ENCODE measurements at places on chromosomes 1 and 21.
A peak's percentile ranks its signal among the peaks of the same experiment; 100 is the strongest.

- DNase-seq = no peak
Observed at GRCh38 chr21:32306021-32306780, 7.5 kb downstream of the MRAP start.

GRCh38 chr1:90434460-90434859 is 282.6 kb downstream of the BARHL2 start:
- no peak for DNase-seq

- no peak for DNase-seq
Observed at GRCh38 chr21:30984889-30985288, 53.4 kb downstream of the KRTAP19-8 start.

DNA sequence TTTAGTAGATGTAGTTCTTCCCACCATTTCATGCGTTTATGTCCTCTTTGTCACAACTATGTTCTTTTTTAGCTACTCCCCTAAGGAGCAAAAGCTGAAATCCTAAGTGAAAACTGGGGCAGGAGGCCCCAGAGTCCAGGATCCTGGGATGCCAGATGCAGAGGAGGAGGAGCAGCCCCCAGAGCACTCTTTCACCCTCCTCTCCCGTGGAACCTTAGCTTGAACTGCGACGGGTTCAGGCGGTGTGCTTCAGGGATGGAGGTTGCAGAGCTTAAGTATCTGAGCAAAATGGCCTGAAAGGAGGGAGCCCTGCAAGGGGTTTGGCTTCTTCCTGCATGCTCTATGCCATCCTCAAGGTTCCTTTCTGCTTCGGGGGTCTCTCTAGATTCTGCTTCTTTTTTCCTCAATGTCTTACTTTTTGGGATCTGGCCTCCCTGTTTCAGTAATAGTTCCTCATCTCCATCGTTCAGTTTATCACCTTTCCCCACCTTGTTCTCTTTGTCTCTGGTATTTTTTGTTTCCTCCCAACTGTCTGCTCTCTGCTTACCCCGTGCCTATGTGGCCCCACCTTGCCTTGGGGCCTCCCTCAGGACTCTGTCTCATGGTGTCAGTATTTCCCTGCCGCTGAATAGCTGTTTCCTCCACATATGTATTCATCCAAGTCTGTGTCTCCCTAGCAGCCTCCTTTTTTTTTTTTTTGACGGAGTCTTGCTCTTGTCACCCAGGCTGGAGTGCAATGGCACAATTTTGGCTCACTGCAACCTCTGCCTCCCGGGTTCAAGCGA is 2.7 kb upstream of the NHLH1 start:
- no peak for DNase-seq

DNA sequence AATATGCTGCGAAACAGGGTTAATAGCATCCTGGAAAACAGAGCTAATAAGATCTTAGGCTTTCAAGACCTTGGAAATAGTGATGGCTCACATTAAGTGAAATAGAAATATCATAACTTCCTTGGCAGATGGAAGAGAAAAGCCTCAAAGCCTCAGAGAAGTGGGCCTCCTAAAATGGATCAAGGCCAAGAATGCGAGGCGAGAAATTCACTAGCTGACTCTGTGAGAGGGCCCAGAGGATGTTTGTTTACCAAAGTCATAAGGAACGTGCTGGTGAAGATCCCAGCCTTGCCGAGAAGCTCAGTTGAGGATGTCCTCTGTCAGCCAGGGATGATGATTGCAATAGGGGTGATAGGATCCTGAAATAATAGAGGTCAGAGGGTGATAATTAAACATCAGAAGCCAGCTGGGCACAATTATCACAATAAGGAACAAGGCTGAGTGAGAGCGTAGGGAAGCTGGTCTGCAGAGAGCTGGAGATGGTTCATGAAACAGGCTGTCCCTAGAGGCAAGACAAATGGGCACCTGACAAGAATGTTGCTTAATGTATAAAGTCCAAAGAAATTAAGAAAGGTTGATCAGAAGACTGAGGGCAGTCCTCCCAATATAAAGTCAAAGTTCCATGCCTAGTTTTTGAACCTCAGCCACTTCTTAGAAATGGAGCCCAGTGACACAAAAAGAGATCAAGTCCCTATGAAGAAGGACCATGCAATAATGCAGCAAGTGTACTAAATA is 101.7 kb upstream of the COG2 start:
- no peak for DNase-seq

- no peak for DNase-seq
Observed at GRCh38 chr1:187685333-187685732, 856.6 kb downstream of the PLA2G4A start.

GRCh38 chr1:7234471-7234755 is 449.2 kb downstream of the CAMTA1 start:
- no peak for DNase-seq

- DNase-seq = no peak
Observed at GRCh38 chr1:200653022-200653462, 16.7 kb downstream of the DDX59 start.

- DNase-seq = no peak
Observed at GRCh38 chr21:29423099-29423870, 124.6 kb downstream of the BACH1 start.

GRCh38 chr1:223460566-223461189 is 67.5 kb downstream of the CCDC185 start:
- DNase-seq = no peak

GRCh38 chr1:172277275-172277674 is 143.2 kb upstream of the C1orf105 start:
- DNase-seq = no peak

GRCh38 chr1:204323887-204324286 is 35.8 kb downstream of the PLEKHA6 start:
- DNase-seq = no peak

DNA sequence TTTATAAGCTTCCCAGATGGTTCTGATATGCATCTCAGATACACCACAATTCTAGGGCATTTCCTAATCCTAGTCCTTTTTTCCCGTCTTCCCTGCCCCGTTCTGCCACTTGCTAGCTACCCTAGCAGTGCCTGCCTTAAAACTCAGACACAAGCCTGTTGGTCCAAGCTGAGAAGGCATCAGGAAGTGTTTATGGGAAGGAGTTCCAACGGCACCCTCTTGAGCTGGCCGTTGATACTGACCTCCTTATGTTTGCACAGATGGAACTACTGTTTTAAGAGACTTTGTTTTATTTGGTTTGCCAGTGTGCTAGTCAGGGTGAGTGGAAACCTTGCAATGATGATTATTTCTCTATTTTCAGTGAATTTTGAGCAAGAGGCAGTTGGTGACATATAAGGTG is 67.2 kb downstream of the UCK2 start:
- DNase-seq = no peak

DNA sequence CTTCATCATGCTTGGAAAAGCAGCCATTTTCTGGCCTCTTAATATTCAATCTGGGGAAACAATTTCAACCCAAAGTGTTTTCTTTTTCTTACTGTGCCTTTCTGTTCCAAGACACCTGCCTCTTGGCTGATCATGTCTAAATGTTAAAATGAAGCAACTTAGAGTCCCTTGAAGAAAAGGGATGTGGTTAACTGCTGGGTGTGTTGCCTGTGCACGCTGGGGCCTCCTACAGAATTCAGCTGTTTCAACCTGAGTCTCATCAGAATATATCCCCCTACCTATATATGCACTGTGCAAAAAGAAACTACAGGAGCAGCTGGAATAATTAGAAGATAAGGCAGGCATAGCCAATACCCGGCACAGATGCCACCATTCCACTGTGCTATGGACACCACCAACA is 222.0 kb downstream of the OMA1 start:
- DNase-seq = no peak

GRCh38 chr1:13570924-13571323 is 12.7 kb upstream of the PDPN start:
- no peak for DNase-seq

GRCh38 chr21:46366561-46366960 is 42.6 kb downstream of the PCNT start:
- no peak for DNase-seq

DNA sequence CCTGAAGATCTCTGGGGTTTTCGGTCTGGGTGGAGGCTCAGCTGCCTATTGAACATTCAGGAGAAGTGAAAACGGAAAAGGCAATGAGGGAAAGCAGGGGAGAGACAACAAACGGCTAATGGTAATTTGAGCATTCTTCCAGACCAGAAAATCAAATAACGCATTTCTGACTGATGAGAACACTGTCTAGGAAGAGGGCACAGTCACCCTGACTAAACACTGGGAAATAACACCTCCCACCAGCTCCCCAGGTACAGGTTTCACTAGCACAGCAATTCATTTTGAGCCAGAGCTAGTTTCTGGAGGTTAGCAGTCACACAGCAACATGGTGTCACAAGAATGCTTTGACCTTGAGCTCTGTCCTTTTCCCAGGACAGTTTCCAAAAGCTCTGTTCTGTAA is 21.1 kb downstream of the NCF2 start:
- DNase-seq = no peak

- DNase-seq = peak; percentile 36
Observed at GRCh38 chr1:54671985-54672608, 30.5 kb downstream of the MROH7 start.

DNA sequence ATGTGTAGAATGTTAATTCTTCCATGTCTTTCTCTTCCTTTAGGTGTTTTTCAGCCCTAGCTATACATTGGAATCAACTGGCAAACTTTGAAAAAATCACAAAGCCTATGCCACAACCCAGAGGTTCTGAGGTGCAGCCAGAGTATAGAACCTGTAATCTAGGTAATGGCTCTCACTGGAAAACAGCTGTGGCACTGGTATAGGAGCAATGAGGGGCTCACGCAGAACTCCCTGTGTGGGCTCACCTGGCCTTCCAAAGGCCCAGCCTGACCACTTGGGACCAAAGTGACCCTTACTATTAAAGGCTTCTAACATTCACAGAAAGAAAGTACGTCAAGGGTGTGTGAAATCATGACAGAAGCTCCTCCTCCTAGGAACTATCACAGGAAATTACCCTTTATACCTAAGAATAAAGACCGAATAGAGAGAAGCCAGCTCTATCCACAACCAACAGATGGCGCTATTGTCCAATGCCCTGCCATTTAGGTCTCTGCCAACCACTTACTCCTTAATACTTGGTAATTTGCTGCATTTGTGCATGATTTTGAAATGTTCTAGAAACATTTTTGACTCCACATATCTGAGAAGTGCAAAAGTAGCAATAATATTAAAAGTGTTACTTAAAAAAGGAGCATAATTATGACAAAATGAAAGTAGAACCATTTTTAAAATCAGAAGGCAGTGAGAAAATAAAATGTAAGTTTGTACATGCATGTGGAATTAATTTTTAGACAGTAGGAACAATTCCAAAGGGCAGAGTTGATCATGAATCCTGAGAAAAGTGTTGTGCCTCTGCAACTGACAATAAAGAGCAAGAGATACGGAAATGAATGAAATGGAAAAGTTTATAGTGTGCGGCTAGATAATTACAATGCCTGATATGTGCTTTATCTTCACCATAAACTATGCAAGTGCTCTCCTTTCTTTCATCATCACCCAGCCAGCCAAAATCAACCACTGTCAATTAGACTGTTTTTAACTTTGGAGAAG is 93.1 kb upstream of the HAO2 start:
- DNase-seq = no peak

DNA sequence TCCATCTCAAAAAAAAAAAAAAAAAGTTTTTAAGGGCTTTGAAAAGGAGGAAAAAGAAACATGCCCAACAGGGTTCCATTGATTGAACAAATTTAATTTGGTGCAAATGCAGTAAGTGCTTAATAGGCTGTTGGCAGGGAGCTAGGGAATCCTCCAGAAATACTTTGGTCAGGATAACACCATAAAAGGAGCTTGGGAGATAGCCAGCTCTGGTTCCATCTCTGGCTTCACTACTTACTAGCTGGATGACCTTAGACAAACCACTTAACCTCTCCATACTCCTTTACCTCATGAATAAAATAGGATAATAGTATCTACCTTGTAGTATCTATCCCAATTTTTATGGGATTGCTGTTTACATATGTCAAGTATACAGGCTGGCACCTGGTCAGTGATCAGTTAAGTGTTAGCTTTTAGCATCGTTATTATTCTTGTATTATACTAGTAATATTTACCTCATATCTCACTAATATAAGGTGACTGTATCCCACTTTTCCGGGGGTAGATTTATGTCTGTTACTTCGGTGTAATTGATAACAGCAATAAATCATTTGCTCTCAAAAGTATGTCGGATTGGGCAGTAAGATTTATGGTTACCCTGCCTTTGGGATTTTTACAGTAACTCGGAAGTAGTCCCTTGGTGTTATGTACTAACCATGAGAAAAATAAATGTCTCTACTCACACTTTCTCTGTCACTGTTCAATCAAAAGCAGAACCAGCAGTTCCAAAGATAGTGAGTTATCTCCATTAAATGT is 36.4 kb downstream of the BTG3 start:
- no peak for DNase-seq

GRCh38 chr1:16181887-16182719 is 26.2 kb upstream of the EPHA2 start:
- DNase-seq = no peak

DNA sequence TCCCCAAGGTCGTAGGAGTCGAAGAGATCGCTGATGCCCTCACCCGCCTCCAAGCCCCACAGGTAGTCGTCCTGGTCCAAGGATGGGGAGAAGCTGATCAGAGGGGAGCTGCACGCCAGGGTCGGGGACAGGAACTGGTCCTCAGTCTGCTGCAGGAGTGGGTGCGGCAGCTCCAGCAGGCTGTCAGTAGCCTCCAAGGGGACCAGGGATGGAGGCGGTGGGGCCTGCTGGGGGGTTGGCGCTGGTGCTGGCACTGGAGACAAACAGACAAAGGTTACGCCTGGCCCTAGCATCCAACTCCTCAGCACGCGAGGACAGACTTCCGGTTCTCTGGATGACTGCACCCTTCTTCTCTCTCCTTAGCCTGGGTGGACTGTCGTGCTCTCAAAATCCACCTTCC is 21.1 kb downstream of the E2F2 start:
- DNase-seq = no peak

GRCh38 chr1:110605446-110605845 is 712 bp downstream of the KCNA2 start:
- no peak for DNase-seq

- no peak for DNase-seq
Observed at GRCh38 chr1:86416343-86416742, 7.6 kb upstream of the CLCA2 start.

DNA sequence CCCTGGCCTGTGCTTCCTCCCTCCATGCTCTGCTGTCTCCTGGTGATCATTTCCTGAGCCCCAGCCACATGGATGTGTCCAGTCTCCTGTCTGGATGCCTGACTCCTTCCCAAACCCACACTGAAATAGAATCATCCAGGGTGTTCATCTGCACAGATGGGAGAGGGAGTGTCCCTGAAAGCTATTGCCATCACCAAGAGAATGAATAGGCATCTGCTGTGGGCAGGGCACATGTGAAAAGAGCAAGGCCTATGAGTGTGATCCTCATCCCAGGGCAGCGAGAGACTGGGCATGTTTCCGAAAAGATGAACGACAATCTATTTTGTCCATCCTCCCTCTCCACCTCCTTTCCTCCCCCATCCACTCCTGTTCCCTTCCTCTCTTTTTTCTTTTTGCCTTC is 5.0 kb downstream of the IGSF21 start:
- no peak for DNase-seq

DNA sequence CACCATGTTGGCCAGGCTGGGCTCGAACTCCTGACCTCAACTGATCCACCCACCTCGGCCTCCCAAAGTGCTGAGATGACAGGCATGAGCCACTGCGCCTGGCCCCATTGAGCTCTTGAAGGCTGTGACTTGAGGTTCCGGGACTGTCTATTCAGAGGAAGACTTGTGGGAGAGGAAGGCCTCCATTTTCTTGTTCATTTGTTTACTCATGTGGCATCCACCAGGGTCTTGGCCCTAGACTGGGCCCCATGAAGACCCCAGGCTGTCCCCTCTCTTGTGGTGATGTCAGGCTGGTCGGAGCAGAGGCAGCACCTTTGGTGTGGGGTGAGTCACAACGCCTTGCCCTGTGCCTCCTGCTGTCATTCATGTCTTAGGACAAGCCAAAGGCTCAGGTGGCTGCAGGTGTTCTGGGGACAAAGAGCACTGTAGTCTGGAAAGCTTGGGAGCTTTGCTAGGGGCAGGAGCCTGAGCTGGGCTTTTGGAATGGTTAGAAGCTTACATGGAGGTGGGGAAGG is 224.6 kb upstream of the C1orf174 start:
- DNase-seq = no peak
